ENCODE measurements at places on chromosomes 7 and 10.

DNA sequence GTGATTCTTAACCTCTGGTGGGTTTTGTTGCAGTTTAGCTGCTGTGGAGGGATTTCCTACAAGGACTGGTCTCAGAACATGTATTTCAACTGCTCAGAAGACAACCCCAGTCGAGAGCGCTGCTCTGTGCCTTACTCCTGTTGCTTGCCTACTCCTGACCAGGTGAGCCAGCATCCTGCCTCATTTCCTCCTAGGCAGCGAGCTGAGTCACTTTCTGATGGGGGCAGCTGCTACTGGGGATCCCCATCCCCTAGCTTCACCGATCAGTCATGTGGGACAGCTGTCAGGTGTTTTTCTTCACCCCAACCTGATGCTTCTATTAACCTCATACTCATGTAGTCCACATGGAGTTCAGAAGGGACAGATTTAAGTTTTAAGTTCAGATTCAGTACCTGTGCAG lies 21.7 kb upstream of the SMO start:
- DNase-seq, result no peak

DNA sequence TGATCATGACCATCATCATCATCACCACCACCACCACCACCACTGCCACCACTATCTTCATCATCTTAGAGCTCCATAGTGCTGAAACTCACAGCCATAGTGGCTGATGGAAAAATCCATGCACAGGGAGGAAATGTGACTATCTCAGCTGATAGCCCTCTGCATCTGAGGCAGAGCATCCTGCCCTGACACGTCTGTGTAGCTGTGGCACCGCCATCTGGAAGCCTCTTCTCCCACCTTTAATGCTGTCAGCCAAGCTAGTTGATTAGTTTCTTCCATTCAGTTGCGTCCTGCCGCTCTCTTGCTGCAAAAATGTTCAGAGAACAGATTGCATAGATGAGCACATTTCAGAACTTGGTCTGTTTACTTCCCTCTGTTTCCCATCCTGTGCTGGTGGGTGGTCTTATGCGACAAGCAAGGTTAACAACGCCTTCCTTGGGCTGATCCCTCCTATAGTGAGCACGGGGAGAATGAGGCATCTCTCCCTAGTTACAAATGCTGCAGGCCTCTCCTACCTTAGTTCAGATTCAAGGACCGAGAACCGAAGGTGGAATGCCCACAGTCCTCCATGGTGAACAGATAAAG lies 478.6 kb downstream of the PLXNA4 start:
- no peak for DNase-seq

DNA sequence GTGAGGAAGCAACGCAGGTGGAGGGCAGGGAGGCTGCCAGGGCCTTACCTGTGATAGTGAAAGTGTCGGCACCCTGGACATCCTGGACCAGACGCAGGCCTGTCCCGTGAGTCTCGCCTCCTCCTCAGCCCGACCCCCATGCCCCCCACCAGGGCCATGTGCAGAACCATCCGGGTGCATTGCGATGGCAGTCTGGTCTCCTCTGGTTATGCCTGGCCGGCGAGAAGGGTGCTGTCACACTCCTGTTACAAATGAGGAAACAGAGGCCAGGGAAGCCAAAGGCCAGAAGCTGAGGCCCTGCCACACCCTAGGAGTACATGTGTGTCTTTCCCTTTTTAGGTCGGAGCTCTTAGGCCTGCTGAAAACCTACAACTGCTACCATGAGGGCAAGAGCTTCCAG lies 7.2 kb downstream of the DEPP1 start:
- DNase-seq, result no peak

- DNase-seq, result no peak
Observed at GRCh38 chr10:72285972-72286521, 12.3 kb downstream of the DDIT4 start.

- no peak for DNase-seq
Observed at GRCh38 chr10:122861711-122862161, 16.1 kb upstream of the CUZD1 start.

DNA sequence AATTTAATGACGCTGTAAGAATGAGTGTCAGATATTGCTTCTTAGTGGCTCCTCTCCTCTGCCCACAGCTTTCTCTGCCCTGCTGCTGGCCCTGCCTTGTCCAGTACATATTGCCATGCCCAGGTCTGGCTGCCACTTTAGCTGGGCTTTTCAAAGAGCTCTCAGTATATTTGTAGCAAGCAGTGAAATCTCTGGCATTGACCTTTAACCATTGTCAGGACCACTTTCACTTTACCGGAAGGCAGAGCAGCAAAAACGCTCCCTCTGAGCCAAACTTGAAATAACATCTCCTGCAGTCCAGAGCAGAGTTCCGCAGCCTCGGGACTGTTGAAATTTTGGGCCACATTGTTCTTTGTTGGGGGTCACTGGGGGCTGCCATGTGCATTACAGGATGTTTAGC lies 13.8 kb downstream of the PDSS1 start:
- no peak for DNase-seq

DNA sequence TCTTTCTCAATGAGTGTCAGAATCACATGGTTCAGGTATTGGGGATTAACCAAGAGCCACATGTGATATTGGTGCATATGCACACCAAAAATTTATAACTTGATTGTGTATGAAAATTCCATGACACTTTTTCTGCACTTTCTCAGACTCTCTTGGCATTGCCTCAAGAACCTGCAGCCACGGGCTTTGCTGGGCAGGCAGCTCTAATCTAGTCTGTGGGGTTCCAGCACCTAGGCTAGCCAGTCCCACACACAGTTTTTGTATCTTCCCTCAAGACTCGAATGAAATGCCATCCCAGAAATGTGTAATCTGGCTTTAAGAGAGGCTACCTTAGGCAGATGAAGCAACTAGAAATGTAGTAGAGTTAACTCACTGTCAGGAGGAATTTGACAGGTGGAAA lies 21.7 kb downstream of the STARD3NL start:
- DNase-seq, result no peak

Measured in stimulated activated CD8-positive, alpha-beta memory T cell treated with anti-CD3 and anti-CD28 coated beads, Interleukin-15, amount 100 ng/mL, for 48 hours (primary cell).